ENCODE measurements at places on chromosomes 1 and 21.

GRCh38 chr1:180227861-180228647 is 2.0 kb upstream of the LHX4 start:
- DNase-seq = no peak

DNA sequence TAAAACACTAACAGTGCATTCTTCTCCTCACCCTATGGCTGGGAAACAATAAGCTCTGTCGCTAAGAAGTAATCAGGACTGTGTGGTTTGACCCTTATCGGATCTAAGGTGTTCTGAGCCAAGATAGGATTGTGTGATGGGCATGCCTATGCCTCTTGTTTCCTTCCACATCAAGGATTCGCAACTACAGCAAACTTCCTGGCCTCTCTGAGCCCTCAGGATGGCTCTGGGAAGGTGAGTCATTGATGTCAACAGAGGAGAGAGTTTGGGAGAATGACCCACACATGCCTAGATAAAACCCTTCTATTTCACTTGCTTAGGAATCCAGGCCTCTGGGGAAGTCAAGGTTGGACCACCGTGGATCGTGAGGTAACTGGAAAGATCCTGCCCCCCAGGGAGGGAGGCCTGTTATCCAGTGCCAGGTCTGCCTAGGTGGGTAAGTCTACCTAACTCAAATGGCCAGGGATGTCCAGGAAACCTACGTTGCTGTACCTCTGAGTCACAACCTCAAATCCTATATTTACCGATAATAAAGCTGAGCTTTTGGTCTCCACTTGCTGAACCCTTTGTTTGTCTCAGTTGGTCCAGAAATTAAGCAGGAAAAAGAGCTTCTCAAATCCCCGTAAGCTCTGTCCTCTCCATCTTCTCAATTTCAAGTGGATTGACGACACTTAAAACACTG is 27.4 kb downstream of the TIAM1 start:
- DNase-seq = no peak

DNA sequence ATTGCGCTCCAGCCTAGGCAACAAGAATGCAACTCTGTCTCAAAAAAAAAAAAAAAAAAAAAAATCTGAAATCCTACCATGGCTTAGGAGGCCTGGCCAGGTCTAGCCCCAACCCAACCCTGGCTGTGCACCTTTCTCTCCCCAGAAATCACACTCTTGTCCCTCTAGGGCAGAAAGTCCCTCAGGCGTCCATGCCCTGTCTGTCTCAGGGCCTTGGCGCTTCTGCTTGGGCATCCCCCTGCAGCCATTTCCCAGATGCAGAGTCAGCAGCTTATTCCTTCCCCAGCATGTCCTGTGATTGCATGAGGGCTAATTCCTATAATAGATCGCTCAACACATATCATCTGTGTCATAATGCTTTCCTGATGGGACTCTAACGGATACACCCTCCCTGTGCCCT is 57.3 kb upstream of the PCP4 start:
- no peak for DNase-seq

- DNase-seq = peak; percentile 33
These were observed 66.4 kb upstream of the BTG3 start for GRCh38 chr21:17679002-17679600.

GRCh38 chr1:151661751-151662150 is 49.9 kb downstream of the SNX27 start:
- no peak for DNase-seq

GRCh38 chr1:155043301-155043702 is 7.8 kb upstream of the ADAM15 start:
- no peak for DNase-seq

- no peak for DNase-seq
These were observed 32.0 kb downstream of the ACTN2 start for GRCh38 chr1:236718328-236718727.

DNA sequence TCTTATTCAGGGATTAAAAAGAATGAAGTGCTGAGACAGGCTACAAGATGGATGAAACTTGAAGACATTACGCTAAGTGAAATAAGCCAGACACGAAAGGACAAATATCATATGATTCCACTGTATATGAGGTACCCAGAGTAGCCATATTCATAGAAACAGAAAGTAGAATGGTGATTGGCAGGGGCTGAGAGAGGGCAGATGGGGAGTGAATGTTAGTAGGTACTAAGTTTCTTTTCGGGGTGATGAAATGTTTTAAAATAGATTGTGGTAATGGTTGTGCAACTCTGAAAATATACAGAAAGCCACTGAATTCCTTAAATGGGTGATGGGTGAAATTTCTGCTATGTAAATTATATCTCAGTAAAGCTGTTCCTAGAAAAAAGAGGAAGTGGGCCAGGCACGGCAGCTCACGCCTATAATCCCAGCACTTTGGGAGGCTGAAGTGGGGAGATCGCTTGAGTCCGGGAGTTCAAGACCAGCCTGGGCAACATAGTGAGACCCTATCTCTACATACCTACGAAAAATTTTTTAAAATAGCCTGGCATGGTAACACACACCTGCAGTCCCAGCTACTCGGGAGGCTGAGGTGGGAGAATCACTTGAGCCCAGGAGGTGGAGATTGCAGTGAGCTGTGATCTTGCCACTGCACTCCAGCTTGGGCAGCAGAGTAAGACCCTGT is 15.9 kb downstream of the SLC27A3 start:
- no peak for DNase-seq

- no peak for DNase-seq
These were observed 1.9 kb upstream of the MEF2D start for GRCh38 chr1:156502391-156502893.

- DNase-seq = no peak
These were observed 308.5 kb upstream of the ADAMTS5 start for GRCh38 chr21:27275294-27275927.

- no peak for DNase-seq
These were observed 13.0 kb downstream of the NES start for GRCh38 chr1:156664046-156664766.

DNA sequence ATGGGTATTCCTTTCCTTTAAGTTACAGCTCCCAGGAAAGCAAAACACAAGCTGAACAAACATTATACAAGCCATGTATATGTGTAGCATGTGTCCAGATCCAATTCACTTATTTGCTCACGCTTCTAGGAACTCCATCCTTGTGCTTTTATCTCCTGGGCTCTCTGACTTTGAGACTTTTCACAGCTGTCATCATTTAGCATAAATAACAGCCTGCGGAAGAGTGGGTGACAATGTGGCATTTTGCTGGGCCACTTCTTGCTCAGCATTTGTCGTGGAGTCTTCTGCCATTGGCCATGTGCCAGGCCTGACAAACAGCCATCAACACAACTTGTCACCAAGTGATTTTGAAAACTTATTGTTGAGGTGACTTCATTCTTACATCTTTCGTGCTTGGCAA is 164.3 kb downstream of the KIF26B start:
- DNase-seq = no peak

DNA sequence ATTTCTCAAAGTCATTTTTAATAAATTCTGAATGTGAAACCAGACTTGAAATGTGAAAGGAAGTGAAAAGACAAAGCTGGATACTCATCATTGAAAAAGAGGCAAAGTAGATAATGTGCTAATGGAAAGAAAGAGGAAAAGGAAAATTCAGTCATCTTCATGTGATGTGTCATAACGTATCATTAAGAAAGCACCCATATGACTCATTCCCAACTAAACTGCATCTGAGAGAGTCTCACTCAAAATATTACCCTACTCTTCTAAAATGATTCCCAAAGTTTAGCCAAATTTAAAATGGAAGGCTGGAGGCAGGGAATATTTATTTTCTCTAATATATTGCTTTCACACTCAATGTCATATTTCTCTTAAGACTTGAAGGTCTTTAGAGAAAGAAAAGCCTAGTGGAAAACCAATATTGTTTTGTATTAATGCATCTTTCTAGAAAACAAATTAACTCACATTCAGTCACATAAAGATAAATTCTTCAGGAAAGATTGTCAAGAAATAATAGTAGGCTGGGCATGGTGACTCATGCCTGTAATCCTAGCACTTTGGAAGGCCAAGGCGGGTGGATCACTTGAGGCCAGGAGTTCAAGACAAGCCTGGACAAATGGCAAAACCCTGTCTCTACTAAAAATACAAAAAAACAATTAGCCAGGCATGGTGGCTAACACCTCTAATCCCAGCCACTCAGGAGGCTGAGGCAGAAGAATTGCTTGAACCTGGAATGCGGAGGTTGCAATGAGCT is 129.9 kb downstream of the SLC30A10 start:
- DNase-seq = no peak

DNA sequence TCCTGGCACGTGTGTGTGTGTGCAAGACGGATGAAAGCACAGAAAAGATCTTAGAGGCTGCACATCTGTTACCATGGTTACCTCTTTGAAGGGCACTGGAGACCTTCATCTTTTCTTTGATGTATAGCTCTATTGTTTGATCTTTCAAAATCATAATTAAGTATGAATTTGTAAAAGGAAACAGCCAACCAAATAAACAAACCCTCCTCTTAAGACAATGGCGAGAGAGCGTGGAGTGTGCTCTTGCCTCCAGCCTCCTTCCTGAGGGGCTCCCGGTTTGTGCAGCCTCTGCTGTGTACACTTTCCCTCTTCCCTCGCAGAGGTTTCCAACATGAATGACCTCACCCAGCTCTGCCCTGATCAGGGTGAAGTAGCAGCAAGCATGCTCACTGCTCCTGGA is 27.9 kb downstream of the CACNA1S start:
- DNase-seq = no peak

DNA sequence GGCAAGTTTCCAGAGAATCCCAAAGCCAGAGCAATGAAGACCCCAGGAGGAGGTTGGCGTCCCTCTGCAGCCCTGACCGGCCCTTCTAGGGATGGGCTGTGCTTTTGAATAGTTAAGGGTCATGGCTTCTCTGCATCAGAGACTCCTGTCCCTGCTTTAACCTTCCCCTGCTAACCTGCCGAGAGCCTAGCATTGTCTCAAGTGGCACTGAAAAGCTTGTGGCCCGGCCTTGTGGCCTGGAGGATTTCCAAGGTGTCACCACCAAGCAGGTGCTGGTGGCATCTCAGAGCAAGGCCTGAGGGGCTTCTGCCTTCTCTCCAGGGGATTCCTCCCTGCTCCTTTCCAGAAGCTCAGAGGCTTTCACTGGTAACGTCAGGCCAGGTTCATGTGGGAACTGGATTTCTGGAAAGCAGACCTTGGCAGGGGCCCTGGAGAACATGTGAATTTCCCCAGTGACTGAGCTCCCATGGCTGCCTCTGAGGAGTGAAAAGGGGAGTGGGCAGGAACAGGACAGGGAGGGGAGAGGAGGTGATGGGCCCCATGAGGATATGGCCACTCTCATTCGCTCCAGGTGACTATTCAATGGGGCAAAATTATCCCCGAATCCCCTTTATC is 409.9 kb downstream of the PTPRU start:
- DNase-seq = no peak

DNA sequence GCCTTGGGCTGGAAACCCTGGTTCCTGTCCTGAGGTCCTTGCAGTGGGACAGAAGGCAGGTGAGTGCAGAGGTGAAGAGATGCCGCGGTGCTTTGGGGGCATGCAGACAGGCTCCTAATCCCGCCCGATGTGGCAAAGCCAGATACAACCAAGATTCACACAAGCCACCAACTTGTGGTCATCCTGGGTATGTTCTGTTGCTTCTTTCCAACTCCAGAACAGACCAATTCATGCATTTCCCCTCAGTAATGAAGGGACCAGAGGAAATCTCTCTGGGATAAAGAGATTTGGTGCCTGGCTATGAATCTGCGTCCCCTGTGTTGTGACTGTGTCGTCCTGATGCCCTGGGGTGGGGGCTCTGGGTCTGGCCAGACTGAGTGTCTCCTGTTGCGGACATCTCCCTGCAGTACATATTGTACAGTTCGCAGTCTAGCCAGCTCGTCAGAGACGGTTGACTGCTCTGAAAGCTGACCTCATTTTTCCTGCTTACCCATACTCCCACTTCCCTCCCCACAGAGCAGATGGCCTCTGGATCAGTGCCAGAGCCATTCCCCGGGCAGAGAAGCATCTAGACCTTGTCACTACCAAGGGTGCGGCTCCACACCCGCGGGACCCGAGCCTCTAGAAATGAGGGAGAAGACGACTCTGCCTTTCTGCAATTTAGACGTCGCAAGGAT is 216.3 kb downstream of the KIF26B start:
- no peak for DNase-seq

GRCh38 chr1:64861611-64862010 is 104.7 kb downstream of the JAK1 start:
- no peak for DNase-seq

- no peak for DNase-seq
These were observed 30.9 kb downstream of the TYW3 start for GRCh38 chr1:74763807-74764206.

GRCh38 chr1:71956613-71957285 is 325.6 kb downstream of the NEGR1 start:
- no peak for DNase-seq

GRCh38 chr1:22471610-22472009 is 20.0 kb downstream of the ZBTB40 start:
- DNase-seq = no peak

DNA sequence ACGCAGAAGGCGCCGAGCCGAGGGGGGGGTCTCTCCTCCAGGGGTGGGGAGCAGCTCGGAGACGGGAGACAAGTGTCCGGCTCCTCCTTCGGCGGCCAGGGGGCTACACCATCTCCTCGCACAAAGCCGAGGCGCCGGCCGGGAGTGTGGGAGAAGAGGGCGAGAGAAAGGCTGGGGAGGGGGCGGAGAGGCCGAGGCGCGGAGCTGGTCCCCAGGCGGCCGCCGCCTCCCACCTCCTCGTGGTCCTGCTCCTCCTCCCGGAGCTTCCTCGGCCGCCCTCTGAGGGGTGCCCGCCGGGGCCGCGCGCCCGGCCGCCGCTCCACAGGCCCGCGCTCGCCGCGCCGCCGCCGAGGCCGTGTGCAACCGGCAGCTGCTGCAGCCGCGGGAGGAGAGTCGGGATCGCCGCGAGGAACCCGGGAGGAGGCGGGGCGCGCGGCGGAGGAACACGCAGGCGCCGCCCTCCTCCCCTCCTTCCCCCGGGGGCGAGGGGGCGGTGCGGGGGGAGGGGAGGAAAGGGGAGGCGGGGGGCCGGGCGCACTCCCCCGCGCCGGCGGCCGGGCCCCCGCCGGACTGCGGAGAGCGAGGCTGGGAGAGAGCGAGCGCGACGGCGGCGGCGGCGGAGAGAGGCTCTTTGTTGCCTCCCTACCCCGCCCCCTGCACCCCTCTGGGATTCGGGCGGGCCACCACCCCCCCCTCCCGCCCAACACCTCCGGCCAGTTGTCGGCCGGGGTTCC is at the start of gene ENAH:
Gene ENAH, minus strand, starts transcription at position 395 of the 734 bp plus-strand sequence. CDS start 433 bp downstream, outside the sequence.
- no peak for DNase-seq

All from hematopoietic multipotent progenitor cell treated with erythropoietin and hydrocortisone succinate and interleukin-3 and kit ligand, for 15 days (in vitro differentiated cells).